ENCODE measurements at places on chromosomes 12 and 14.

- peak; percentile 2 for DNase-seq
These were observed 50.9 kb upstream of the INSM2 start for GRCh38 chr14:35482994-35483515.

- no peak for DNase-seq
These were observed 176.3 kb upstream of the GSC start for GRCh38 chr14:94946244-94946643.

GRCh38 chr14:68807148-68807600 is 14.3 kb upstream of the ZFP36L1 start:
- DNase-seq, result peak; percentile 71

DNA sequence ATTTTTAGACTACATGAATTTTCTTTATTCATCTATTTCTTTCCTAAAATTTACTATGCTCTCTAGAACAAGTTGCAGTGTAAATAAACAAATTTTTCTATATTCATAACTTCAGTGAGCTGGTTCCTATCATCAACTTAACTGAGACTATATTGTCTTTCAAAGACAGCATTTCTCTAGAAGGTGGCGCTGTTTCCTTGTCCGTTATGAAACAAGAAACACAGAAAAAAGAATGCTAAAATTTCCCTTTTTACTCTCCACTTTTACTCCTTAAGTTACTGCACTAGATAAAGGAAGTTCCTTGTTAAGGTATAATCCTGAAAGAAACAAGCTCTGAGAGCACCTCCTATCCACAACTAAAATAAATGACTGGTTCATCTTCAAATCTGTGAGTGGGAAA is 8.2 kb upstream of the CLEC2A start:
- peak; percentile 17 for DNase-seq

- no peak for DNase-seq
These were observed 153.7 kb downstream of the PCNX1 start for GRCh38 chr14:71060825-71061455.

- peak; percentile 52 for DNase-seq
These were observed 5.1 kb downstream of the E2F7 start for GRCh38 chr12:77060136-77060882.

DNA sequence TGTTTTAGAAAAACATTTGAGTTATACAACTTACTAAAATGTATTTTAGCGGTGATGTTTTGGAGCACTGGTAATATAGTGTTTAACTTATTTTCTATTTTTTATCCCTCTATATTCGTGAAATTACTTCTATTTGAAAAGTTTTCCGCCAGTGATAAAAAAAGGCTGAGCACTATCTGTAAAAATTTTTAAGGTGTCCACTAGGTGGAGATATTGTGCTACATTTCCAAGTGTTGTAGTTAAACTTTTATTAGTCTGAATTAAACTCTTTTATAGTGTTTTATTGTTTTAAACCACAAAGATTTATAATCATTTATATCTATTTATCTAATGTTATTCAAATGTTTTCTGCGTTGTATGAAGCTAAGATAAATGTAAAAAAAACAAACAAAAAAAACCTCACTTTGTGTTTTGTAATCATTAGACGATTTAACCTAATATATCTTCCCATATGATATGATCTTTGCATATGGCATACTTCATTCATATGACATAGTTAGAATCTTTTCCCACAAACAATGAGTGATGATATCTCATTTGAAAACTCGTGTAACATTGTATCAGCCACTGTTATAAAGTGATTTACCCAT is 11.8 kb downstream of the ALG10B start:
- peak; percentile 39 for DNase-seq

GRCh38 chr14:88791252-88791621 is 1.5 kb downstream of the EML5 start:
- DNase-seq, result no peak

GRCh38 chr12:111074965-111075364 is 154.6 kb upstream of the MYL2 start:
- no peak for DNase-seq

GRCh38 chr14:43161477-43161876 is 1345.6 kb downstream of the FSCB start:
- no peak for DNase-seq

DNA sequence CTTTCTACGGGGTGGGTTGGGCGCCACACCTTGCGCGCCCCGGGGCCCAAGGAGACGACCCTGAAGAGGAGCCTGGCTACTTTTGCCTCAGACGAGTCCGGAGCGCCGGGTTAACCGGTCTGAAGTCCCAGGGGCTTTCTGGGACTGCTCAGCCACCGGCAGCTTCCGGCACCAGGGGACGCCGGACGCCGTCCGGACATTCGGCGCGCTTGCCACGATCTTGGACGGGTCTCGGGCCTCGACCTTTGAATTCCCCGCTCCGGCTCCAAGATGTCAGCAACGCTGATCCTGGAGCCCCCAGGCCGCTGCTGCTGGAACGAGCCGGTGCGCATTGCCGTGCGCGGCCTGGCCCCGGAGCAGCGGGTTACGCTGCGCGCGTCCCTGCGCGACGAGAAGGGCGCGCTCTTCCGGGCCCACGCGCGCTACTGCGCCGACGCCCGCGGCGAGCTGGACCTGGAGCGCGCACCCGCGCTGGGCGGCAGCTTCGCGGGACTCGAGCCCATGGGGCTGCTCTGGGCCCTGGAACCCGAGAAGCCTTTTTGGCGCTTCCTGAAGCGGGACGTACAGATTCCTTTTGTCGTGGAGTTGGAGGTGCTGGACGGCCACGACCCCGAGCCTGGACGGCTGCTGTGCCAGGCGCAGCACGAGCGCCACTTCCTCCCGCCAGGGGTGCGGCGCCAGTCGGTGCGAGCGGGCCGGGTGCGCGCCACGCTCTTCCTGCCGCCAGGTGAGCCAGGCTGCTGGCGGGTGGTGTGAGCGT is at the start of gene ACOT4:
Gene ACOT4, plus strand, starts transcription at position 184 of the 760 bp plus-strand sequence. Its CDS starts 87 bp downstream, at position 271.
- DNase-seq, result peak; percentile 29

DNA sequence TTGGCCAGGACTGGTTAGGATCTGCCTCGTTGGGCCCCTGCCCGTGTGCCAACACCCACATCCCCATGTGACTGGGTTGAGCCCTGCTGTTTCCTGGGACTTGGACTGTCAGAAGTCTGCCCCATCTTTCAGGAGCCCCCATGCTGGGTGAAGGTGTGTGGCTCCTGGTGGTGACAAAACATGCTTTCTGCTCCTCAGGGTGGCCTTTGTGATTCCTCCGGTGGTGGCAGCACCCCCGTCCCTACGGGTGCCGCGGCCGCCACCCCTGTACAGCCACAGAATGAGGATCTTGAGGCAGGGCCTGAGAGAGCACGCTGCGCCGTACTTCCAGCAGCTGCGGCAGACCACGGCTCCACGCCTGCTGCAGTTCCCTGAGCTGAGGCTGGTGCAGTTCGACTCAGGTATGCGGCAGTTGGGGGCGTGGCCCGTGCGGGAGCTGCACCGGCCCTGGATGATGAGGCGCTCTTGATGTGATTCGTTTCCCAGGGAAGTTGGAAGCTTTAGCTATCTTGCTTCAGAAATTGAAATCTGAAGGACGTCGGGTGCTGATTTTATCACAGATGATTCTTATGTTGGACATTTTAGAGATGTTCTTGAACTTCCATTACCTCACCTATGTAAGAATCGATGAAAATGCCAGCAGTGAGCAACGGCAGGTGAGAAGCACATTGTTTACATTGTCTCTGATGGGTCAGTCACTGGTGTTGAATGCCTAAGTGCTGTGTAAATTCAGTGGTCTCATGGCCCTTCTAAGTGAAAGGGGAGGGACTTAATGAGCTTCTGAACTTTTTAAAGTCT is 80.0 kb downstream of the EP400 start:
- no peak for DNase-seq

DNA sequence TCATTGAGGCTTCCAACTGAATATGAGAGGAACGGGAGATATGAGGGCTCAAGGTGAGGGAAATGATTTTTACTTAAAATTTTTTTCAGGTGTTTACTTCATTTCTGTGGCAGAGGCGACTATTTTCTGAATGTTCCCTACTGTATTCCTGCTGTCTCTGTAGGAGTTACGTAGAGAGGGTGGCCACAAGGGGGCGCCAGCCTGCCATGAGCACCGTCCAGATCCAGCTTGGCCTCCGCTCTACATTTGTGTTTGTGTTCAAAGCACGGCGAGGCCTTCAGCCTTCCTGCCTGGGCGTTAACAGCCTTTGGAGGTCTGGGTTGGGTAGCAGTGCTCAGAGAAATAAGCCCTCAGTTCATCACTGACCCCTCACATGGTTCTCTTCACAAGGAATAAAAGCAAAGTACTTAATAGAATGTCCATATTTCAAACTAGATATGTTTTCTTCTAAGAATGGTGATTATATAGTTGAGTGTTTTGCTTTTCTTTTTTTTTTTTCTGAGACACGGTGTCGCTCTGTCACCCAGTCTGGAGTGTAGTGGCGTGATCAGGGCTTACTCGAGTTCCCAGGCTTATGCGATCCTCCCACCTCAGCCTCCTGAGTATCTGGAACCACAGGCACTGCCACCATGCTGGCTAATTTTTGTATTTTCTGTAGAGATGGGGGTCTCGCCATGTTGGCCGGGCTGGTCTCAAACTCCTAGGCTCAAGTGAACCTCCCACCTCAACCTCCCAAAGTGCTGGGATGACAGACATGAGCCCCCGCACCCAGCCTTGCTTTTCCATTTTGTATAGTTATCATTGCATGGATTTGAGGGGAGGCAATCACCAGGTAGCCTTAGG is 22.3 kb downstream of the CKB start:
- peak; percentile 79 for DNase-seq

DNA sequence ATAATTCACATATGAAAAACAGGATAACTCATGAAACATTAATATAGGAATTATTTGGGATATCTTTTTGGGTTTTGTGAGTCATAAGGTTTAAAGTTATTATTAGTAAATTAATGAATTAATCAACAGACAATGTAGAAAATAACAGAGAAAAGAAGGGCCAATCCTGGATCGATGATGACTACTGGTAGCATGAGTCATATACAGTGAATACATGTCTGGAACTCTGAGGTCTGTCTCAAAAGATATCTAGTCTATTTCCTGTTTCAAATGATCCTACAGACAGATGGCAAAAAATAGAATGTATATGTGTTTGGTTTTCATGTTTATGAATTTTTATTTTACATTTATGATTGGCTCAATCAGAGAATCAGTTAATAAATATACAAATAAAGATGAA is 86.4 kb upstream of the RTL1 start:
- DNase-seq, result no peak

GRCh38 chr12:2526371-2526770 is 268.4 kb upstream of the FKBP4 start:
- DNase-seq, result no peak

- no peak for DNase-seq
These were observed 17.9 kb upstream of the SOS2 start for GRCh38 chr14:50249136-50249775.

- DNase-seq, result no peak
These were observed 187.0 kb downstream of the EPS8 start for GRCh38 chr12:15602051-15602672.

- DNase-seq, result no peak
These were observed 9.1 kb downstream of the SNX6 start for GRCh38 chr14:34620839-34621238.

GRCh38 chr14:57209561-57209960 is 59.1 kb downstream of the EXOC5 start:
- no peak for DNase-seq

GRCh38 chr12:82708061-82708879 is 21.6 kb downstream of the TMTC2 start:
- DNase-seq, result peak; percentile 64

DNA sequence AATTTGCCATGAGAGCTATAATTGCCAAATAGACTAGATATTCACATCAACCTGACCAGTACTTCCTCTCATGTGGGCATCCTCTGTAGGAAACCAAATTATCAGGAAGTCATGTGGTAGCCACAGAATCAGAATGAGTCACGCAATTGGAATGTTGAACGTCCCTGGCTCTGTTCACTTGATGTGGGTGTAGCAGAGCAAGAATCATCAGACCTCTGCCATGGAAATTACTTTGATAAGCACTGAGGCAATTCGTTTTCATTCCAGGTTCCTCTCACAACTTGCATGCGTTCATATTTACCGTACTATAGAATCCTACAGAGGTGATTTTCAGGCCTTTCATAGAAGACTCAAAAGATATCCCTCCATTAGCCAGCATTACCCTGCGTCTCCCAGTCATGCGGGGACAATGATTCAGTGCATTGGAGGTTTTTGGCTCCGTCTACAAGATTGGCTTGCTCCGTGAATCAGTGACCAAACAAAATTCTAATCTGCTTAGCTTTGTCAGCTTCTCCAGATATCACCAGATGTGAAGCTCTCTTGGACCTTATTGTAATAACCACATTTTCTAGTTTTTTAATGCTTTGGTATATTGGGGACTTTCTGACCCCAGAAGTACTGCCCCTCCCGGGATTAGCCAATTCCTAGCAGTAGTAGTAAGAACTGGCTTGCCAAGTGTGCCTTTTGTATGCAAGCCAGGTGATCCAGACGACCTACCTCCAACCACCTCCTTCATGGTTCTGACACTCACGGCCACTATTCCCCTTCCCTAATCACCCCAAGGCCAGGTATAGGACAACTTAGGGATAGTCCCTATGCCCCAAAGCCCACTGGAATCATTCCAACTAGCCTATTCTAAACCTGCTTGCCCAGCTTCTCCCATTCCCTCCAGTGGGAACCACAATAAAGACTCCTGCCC is 133.4 kb downstream of the KICS2 start:
- peak; percentile 78 for DNase-seq

DNA sequence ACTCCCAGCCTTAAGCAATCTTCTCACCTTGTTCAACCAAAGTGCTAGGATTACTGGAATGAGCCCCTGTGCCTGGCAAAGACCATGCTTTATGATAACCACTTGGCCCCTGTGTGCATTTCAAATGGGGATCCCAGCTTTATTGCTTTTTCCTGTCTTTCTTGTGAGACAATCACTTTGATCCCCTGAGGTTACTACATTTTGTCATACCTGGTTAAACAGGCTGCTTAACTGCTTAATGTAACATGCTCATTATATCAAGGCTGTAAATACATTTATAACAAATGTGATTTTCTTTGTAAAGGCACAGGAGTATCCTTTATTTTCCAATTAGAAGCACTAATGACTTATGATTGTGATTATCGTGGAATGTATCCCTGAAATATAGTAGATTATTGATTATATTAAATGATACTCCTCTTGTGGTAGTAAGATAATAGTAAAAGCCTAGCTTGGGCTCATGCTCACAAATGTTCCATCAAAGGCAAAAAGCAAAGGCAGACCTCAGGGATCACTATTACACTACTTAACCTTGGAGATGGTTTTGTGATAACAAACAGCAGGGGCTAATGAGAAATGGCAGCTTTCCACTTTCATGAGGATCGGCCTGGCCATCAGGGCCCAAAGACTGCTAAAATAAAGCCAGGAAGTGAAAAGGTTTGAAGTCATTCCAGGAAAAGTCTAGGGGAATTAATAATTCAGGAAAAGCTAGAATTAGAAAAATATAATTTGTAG is 290.8 kb upstream of the MDGA2 start:
- DNase-seq, result no peak

- no peak for DNase-seq
These were observed 113.6 kb downstream of the TAOK3 start for GRCh38 chr12:118259079-118259478.

- no peak for DNase-seq
These were observed 36.9 kb downstream of the ITPK1 start for GRCh38 chr14:93078870-93079269.

GRCh38 chr14:99628887-99629618 is 15.9 kb upstream of the HHIPL1 start:
- peak; percentile 71 for DNase-seq

- DNase-seq, result no peak
These were observed 32.8 kb upstream of the PRIMA1 start for GRCh38 chr14:93821051-93821450.

GRCh38 chr14:70498191-70498590 is 36.6 kb downstream of the ADAM20 start:
- DNase-seq, result no peak
